ENCODE measurements at places on chromosomes 12 and 14.

DNA sequence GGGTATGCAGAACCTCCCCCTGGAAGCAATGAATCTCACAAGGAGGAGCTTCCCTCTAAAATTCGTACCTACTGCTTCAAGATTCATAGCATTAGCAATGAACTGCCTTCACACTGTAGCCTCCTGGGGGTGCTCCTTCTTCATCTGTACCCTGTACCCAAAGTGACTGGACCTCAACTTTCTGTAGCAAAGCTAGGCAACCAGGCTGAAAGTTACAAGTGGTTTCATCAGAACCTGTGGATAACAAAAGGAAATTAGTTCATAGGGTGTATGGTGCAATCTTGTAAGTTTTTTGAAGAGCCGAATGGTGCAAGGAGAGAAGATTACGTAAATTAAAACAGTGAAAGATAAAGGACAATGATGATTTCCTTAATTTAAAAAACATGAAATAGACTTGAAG is 1541.7 kb upstream of the FLRT2 start:
- no peak for DNase-seq

GRCh38 chr14:104669697-104670096 is 19.7 kb upstream of the INF2 start:
- no peak for DNase-seq

GRCh38 chr12:24227551-24227950 is 278.1 kb upstream of the SOX5 start:
- DNase-seq: no peak

- no peak for DNase-seq
These were observed 163.9 kb upstream of the TMTC2 start for GRCh38 chr12:82522762-82523161.

DNA sequence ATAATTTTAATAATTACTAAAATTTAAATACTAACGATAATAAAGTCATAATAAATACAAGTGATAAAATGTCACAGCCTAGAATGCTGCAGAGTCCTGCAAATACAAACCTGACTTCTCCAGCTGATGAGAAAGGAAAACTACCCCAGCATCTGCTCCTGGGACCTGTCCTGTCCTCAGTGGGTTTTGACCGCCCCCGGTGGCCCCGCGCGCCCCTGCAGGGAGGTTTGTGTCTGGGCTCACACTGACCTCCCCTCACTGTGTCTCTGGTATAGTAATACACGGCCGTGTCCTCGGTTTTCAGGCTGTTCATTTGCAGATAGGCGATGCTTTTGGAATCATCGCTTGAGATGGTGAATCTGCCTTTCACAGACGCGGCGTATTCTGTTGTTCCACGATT is 1139.4 kb downstream of the TMEM121 start:
- DNase-seq: peak; percentile 12

- no peak for DNase-seq
These were observed 62.8 kb upstream of the DIO3 start for GRCh38 chr14:101498526-101498860.

DNA sequence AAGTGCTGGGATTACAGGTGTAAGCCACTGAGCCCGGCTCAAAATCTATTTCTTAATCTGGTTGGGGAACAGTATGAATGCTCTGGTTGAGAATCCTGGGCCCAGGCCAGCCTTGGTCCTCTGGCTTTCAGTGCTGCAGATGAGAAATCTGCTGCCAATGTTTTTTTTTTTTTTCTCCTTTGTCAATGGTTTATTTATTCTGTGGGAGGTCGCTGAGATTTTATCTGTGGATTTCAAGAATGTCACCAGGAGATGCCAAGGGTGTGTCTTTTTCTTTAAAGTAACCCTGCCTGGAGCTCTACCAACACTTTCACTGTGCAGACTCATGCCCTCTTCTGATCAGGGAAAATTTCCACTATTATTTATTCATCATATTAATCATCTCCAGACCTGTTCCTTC is 3.6 kb downstream of the SLC25A29 start:
- no peak for DNase-seq

DNA sequence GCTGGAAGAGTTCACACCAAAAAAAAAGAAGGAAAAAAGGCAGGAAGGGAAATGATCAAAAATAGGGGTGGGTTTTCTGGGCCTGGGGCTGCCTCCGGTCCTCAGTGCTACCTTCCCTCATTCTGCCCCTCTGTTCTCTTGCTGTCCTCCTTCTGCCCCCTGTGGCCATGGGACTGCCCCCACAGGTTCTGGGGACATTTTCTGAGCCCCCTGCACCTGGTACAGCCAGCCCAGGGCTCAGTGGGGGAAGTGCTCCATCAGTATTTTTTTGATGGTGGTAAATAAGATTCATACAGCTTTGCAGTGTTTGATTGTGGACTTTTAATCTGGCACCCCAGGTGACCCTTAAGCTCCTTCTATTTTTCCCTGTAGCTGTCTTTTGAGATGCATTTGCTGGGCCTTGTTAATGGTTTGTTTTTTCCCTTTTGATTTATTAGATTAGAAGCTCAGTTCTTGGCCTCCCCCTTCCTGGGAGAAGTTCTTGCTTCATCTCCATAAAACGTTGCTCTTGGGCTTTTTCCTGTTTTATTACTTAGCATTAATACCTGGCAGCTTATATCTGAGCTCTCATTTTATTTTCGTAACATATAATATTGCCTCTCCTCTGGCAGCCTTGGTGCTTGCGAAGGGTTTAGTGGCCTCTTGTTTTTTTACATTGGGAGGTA is 43.1 kb downstream of the CHST11 start:
- no peak for DNase-seq

- peak; percentile 64 for DNase-seq
These were observed 115.5 kb downstream of the DYRK2 start for GRCh38 chr12:67764055-67764454.

DNA sequence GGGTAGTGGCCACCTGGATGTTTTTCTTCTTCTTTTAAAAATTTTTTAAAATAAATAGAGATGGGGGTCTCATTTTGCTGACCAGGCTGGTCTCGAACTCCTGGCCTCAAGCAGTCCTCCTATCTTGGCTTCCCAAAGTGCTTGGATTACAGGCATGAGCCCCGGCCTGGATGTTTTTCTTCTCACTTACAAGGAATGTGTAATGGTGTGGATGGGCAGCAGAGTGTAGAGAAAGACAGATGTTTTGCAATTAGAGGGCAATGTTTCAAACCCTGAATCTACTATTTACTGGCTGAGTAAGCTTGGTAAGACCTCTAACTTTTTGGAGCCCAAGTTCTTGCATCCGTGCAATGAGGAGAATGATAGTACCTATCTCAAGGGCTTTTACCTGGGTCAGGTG is 48.1 kb downstream of the ADCK1 start:
- no peak for DNase-seq

DNA sequence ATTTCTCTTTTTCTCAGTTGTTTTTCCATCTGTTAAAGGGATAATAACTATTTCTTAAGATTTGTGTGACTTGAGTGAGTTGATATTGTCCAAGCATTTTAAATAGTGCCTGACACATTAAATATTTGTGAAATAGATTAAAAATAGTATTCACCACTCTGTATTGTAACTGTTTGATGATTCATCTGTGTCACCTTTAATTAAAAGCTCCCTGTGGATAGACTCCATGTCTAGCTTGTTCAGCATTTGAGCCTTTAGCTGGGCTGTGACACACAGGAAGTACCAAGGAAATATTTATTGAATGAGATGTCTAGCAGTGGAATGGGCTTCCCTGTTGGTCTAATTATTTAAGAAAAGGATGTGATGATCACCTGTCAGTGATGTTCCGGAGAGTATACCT is 1.8 kb upstream of the GLIPR1L2 start:
- DNase-seq: no peak

- no peak for DNase-seq
These were observed 35.6 kb upstream of the GPR68 start for GRCh38 chr14:91280129-91280528.

- DNase-seq: no peak
These were observed 79.7 kb downstream of the FGD4 start for GRCh38 chr12:32478858-32479725.

- DNase-seq: no peak
These were observed 124.8 kb upstream of the NTF3 start for GRCh38 chr12:5307065-5307464.

GRCh38 chr14:94110552-94111181 is at the start of gene IFI27:
Gene IFI27 (plus strand): TSS chr14:94110736.
- DNase-seq: no peak

GRCh38 chr12:5088586-5089264 is 45.0 kb downstream of the KCNA5 start:
- no peak for DNase-seq

DNA sequence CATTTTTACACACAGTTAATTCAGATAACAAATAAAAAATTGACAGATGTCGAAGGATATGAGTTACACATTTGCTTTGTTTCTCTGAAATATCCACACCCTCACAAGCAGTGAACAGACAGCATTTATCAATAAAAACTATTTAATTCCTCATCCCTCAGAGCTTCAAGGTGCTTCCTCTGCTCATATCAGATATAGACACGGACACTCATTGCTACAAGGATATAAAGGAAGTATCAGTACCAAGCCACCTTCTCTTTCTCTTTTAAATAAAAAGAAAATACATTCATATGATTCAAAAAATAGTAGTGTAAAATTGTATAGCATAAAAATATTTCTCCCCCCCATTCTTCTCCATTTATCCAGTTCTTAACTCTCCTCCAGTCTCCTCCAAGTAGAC is 21.9 kb upstream of the MAGOHB start:
- no peak for DNase-seq

- DNase-seq: peak; percentile 25
These were observed 143.0 kb upstream of the DDHD1 start for GRCh38 chr14:53295985-53296582.

- no peak for DNase-seq
These were observed 762.5 kb upstream of the FLRT2 start for GRCh38 chr14:84767434-84767833.

GRCh38 chr14:84432676-84433075 is 1097.3 kb upstream of the FLRT2 start:
- no peak for DNase-seq

DNA sequence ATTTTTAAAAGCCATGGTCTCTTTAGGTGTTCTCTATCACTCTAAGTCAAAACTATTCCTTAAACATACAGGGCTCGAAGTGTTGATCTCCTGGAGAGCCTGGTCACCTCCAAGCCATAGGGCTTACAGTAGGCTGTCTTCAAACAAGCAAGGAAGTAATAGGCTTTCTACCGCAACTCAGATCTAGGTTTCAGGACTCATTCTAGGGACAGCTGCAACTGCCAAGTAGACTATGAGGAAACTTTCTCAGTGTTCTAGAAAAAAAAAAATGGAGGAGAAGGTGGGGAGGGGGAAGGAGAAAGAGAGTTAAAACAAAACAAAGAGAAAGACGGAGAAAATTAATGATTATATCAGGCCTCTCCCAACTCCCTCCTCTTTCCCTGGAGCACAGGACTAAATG is 106.9 kb upstream of the ETV6 start:
- DNase-seq: no peak

- peak; percentile 35 for DNase-seq
These were observed 1.8 kb downstream of the DCN start for GRCh38 chr12:91180582-91181395.

- no peak for DNase-seq
These were observed 9.4 kb upstream of the LRP1-AS start for GRCh38 chr12:57156701-57157403.

GRCh38 chr12:54045868-54046521 is 7.6 kb upstream of the HOXC4 start:
- DNase-seq: no peak

DNA sequence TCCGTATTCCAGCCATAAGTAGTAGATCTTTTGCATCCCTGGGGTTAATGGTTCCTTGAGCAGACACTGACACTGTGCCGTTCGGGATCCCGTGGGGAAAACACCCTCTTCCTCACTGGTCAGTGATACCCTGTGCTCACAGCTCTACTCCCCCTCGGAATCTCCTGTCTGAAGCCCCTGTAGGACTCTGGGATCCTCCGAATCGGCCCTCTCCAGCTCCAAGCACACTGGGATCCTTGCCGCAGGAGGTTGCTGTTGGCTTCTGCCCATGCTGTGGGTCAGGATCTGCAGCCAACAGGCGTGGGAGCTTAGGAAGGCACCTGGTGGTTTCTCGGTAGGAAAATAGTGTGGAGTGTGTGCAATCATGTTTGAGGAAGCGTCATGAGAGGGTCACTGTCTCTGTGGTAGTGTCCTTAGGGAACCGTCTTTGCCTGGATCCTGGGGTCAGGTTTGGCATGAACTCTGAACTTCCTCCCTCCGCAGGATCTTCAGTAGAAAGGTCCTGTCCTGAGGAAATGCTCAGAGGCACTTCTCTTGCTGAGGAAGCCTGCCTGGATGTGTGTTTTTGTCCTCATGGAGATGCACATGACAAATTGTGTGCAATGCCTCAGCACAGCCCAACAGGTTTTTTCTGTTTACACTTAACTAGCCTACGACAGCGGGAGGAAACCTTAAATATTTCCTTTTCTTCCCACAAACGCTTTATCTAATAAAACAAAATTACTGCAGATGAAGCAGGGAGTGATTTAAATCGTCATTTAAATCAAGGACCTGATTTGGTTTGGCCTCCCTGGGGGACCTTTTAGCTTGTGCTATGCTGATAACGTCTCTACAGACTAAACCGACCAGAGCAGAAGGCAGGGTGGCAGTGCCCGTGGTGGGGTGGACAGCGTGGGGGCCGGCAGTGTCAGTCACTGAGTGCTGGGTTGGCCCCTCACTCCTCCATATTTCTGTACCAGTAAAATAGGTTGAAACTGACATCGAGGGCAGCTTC is 18.7 kb downstream of the FBXL14 start:
- DNase-seq: no peak

DNA sequence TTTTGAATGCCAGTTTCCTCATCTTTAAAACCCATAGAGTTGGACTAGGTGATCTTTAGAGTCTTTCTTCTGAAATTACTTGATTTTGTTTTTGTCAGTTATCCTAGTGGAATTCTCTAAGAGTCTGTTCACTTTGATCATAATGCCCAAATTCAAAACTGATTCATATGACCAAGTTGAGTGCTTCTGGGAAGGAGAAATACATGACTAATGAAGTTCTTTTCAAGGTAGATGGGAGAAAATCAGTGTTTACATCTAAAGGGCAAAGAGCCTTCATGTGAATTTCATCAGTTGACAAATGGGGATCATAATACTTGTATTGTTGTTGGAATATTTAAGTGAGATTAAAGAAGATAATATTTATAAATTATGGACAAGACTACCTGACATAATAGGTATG is 53.2 kb downstream of the ERC1 start:
- no peak for DNase-seq

- DNase-seq: no peak
These were observed 70.6 kb upstream of the ACTN1 start for GRCh38 chr14:69049675-69050074.

- no peak for DNase-seq
These were observed 19.0 kb upstream of the NUDT14 start for GRCh38 chr14:105200074-105200473.

DNA sequence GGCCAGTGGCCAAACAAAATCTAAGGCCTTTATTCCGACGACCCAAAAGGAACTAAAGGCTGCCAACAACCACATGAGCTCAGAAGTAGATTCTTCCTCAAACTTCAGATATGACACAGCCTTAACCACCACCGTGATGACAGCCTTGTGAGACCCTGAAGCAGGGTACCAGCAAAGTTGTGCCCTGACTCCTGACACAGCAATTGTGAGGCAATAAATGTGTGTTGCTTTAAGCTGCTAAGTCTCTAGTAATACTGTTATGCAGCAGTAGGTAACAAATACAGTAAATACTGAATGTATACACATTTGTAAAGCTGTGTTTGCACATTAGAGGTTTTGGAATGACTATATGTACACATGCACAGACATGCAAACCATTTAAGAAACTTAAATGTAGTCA is 10.7 kb upstream of the SLC6A13 start:
- DNase-seq: no peak

- DNase-seq: no peak
These were observed 125.2 kb downstream of the BCL11B start for GRCh38 chr14:99146616-99147365.
